ENCODE measurements at places on chromosomes 1 and 21. TPM values are rescaled to one million over a fixed set of nuclear protein-coding genes. Genes with fewer than 3 reads are reported as not detected.

- H3K4me1 ChIP-seq = no peaks in the 10 kb centered on the region
- no peaks in the 10 kb centered on the region for H3K36me3 ChIP-seq
- no peak overlapping the region for H3K4me3 ChIP-seq
- no peak overlapping the region for H3K27ac ChIP-seq
- no peak for DNase-seq
Measured at GRCh38 chr1:171613282-171613681, 8.8 kb upstream of the MYOCOS start.

GRCh38 chr1:157115851-157116736 is 16.5 kb upstream of the ETV3L start:
- no peak for DNase-seq
- H3K4me1 ChIP-seq = peaks cover 9% of the 10 kb centered on the region
- H3K27me3 ChIP-seq = peaks cover 16% of the 10 kb centered on the region
- no peak overlapping the region for H3K4me3 ChIP-seq

DNA sequence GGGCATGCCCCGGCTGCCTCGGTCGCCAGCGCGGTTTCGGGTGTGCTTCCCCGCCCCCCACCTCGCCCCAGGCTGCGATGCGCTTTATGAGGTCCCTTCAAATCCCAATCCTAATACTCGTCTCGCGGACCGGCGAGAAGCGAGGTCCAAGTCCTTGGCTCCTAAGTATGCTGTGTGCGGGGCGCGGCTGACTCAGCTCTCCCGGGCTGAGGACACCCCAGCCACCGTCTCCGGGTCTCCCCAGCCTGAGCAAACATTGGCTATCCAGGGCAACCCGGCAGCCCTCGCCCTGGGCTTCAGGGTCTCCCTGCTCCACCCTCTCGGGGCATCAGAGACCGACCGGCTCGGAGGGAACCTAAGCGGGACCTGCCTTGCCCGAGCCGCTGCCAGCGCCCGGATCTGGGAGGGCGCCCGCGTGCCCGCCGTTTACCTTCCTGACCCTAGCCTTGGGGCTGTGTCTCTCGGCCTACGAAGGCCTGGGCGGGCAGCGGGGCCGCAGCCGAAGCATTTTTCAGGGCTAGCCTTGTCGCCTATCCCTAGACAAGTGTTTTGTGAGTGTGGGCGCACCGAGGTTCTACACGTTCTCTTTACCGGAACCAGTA is 1.2 kb downstream of the ITPKB start:
- H3K4me1 ChIP-seq = peaks cover 51% of the 10 kb centered on the region
- no peaks in the 10 kb centered on the region for H3K27me3 ChIP-seq
- peaks cover 40% of the 10 kb centered on the region for H3K36me3 ChIP-seq

- no peak for DNase-seq
- peaks cover 7% of the 10 kb centered on the region for H3K36me3 ChIP-seq
- H3K27ac ChIP-seq = peak overlapping the region; percentile 86
- H3K4me1 ChIP-seq = peaks cover 67% of the 10 kb centered on the region
- H3K4me3 ChIP-seq = peak overlapping the region; percentile 79
Measured at GRCh38 chr1:44724296-44724954, 6.5 kb downstream of the RNU5D-1 start.

LHX8 gene
- total RNA-seq = not detected

TRAF3IP3 gene
- 322 TPM for total RNA-seq

CAMSAP2 gene
- total RNA-seq = not detected

DMRTA2 gene
- total RNA-seq = not detected
